Ovary (tissue), 10 donors: ENCODE measurements at places on chromosomes 7 and 10.

DNA sequence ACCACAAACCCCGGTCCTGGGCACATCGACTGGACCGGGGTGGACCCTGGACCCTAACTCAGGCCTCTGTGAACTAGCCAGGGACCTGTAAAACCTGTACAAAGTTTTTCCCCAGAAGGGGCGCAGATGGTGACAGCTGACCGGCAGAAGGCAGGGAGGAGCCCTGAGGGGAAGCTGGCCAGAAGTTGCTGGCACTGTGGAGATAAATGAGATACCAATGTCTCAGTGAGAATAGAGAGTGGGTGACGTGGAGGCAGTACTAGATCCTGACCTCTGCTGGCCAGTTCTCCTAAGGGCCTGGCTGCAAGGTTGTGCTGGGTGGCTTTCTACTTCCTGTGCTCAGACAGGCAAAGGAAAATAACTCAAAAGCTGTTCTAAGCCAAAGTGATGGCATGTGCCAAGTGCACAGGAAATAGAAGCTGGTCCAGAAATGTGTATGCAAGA lies 10.6 kb upstream of the TSPAN14 start:
- DNase-seq: no peak

- no peak for DNase-seq
These were observed 375.9 kb downstream of the NEBL start for GRCh38 chr10:20521186-20521585.

DNA sequence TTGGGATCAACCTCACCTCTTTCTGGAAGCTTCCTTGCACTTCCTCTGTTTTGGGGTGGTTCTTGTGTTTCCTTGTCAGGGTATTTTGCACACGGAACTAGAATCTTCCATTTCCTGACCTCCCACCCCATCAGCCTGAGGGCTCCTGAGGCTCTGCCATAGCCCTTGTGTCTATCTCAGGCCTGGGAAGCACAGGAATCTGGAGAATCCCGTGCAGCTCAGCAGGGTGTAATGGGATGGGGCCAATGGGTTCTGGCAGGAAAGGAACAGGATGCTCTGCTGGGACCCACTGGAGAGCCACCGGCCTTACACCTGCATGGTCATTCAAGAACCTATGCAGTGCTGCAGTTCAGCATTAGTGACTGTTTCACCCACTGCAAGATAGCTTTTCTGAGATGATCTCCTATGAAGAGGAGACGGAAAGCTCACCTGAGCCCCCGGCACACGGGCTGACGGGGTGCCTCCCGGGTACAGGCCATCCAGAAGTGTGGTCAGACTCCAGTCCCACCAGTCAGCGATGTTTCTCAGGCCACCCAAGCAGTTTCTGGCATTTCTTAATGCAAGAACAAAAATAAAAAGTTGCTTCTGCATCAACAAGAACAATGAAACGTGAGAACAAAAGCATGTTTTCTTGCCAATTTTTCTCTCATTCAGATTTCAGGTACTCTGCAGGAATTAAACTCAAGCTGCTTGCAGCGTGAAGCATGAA lies 133.2 kb downstream of the PKD1L1 start:
- DNase-seq: no peak

- DNase-seq: no peak
These were observed 248.2 kb upstream of the PPP2R2D start for GRCh38 chr10:131652438-131653139.

- DNase-seq: no peak
These were observed 96.8 kb upstream of the PHYHIPL start for GRCh38 chr10:59079386-59080226.

GRCh38 chr10:43971981-43972380 lies 323.3 kb upstream of the ZNF32 start:
- DNase-seq: no peak

- DNase-seq: no peak
These were observed 138.7 kb upstream of the DGKB start for GRCh38 chr7:15041226-15041625.

DNA sequence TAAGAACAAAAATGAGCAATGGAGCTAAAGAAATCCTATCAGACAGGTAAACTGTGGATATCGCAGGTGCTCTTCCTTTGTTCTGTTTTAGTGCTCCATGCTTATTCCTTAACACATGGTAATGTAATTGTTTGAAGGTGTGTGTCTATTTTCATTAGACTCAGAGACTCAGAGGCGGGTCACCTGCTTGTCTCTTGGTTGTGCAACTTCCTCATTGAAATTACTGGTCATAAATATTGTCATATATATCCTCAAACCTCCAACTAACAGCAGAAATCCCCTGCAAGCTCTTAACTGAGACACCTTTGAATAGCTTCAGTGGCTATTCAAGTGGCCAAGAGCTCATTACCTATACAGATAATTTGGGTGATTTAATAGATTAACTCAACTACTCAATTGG lies 177.2 kb downstream of the PTN start:
- no peak for DNase-seq
